NCI-H510A (cell line): ENCODE measurements at places on chromosomes 11 and 22.
A peak's percentile ranks its signal among the peaks of the same experiment; 100 is the strongest.

- DNase-seq = no peak
These were observed 126.8 kb downstream of the PHF21B start for GRCh38 chr22:44883011-44883421.

GRCh38 chr22:38247713-38248112, 25.1 kb downstream of the TMEM184B start:
- DNase-seq = no peak

DNA sequence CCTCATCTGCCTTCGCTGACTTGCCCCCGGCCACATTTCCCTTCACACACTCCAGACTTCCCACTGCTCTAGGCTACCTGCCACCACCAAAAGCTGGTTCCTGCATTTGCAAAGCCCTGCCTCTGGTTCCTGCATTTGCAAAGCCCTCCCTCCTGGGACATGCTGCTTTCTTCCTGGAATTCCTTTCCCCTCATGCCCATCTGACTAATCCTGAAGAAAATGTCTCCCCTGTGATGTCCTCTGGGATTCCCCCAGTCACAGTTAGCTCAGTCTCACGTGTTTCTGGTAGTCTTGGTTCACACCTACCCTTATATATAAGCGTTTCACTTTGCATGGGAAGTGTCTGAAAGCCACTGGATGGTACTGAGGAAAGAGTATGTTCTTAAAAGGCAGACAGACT, 206.9 kb downstream of the DBX1 start:
- no peak for DNase-seq

DNA sequence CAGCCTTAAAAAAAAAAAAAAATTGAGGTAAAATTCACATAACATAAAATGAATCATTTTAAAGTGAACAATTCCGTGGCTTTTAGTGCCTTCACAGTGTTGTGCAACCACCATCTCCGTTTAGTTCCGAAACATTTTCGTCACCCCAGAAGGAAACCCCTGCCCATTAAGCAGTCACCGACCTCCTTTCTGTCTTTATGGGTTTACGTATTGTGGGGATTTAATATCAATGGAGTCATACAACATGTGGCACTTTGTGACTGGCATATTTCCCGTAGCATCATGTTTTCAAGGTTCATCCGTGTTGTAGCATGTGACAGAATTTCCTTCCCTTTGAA, 65.5 kb downstream of the BCR start:
- no peak for DNase-seq

- no peak for DNase-seq
These were observed 46.6 kb downstream of the KDM2A start for GRCh38 chr11:67165623-67166022.

DNA sequence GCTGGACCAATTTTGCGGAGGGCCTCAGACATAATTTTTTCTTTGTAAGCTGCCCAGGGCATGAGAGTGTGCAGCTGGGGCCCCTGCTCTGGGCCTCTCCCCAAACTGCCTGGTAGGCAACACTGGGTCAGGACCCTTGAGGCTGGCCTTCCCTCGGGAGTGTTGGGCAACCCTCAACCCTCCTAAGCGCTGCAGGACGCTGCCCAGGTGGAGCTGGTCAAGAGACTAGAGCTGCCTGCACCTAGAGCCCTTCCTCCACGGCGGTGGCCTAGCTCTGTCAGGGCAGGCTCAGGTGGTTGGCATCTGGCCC, 505 bp upstream of the TMEM132A start:
- DNase-seq = no peak

DNA sequence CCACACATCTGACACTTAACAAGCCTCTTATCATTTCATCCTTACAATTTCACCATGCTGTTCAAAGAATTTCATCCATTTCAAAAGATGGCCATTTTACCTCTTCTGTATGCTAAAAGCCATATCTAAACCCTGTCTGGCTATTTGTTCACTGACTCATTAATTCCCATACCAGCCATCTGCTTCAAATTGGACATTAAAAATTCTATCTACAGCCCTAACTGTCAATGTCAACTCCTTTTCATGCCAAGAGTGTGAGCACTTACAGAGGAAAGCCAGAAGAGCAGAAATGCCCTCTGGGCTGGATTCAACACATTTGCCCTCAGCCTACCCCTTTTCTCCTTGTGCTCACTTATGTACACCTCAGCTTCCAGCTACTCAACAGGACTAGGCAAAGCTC, 59.2 kb downstream of the SYTL2 start:
- no peak for DNase-seq

GRCh38 chr11:64040684-64041322, 5.1 kb downstream of the FLRT1 start:
- DNase-seq = no peak

DNA sequence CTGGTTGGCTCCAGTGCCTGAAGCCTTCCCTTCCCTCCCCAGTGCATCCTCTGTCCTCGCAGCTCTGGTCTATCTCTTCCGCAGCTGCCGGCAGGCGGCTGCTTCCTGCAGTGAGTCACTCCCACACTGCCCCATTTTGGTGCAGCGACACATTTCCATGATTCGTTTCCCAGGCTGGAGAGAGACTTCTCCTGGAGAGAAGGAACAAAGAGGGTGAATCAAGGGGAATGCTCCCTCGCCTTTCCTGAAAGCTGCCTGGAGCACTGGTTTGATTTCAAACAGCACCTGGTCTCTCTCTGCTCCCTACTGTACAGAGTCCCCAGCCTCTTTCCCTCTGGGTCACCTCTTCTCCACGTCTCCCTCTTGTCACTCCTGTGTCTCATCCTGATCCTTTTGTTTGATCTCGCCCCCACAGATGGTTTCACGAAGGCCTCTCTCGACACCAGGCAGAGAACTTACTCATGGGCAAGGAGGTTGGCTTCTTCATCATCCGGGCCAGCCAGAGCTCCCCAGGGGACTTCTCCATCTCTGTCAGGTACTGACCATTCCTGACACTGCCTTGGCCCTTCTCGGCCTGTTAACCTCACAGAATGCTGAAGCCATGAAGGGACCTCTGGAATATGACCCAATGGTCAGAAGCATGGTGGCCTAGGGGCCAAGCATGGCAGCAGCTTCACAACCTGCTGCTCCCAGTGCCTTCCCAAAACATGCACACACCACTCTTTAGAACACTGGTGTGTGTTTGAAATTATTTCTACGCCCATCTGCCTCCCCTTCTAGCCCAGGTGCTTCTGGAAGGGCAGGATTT, at the start of gene TMA7B:
Gene TMA7B, plus strand, starts transcription at position 758 of the 808 bp plus-strand sequence. CDS start 3,978 bp downstream, outside the sequence.
- DNase-seq = peak; percentile 36

DNA sequence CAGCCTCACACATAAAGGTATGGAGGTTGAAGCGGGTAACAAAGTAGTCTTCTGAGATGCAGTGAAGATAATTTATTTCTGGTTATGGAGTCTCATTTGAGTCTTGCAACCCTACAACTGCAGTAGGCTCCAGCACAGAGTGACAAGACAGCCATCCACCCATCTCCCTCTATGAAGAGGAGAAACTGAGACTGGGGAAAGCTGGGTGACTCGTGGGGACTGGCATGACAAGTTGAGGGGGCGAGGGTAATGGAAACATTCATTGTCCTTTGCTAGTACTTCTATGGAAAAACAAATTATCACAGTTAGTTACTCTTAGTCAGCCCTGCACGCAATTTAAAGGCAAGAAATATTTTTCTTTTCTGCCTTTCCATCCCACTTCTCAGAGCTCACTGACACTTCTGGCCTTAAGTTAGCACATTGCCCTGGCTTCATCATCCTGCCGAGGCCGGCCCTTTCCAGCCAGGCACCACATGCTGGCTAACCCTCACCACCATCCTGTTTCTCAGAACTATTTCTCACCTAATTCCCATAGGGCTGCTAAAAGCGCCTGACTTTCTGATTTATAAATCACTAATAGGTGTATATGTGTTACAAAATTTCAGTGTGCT, 361.1 kb downstream of the ETS1 start:
- no peak for DNase-seq

DNA sequence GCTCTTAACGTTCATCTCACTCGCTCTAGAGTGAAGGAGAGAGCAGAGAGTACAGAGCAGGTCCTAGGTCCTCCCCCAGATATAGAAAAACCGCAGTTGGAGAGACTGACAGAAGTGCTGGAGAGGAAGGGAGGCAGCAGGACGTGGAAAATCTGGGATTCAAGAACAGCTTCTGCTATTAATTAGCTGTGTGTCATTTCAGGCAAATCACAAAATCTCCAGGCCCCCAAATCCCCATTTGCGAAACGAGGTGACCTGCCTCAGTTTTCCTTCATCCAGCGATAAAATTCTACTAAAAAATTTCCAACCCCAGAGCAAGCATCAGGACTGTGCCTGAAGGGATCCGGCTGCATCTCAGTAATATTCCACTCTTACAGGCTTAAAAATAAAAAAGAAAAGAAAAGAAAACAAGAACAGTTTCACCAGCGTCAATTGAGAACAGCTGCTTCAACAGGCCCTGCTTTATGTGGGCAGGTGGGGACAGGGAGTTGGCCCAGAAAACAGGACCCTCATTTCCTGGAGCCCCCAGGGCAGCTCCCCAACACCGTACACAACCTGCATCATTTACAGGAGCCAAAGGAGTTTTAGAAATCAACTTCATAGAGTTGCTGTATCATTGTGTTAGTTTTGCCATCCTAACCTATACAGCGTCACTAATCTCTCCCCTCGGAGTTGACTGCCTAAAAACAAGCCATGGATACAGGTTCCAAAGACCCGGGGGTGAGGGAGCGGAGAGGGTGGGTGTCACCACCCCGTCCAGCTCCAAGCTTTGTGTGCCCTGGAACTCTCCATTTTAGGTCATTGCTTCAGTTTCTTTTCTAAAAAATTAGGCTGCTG, 2.3 kb upstream of the MALAT1 start:
- DNase-seq = no peak

GRCh38 chr11:73335204-73335923, 27.3 kb downstream of the ARHGEF17 start:
- peak; percentile 20 for DNase-seq

DNA sequence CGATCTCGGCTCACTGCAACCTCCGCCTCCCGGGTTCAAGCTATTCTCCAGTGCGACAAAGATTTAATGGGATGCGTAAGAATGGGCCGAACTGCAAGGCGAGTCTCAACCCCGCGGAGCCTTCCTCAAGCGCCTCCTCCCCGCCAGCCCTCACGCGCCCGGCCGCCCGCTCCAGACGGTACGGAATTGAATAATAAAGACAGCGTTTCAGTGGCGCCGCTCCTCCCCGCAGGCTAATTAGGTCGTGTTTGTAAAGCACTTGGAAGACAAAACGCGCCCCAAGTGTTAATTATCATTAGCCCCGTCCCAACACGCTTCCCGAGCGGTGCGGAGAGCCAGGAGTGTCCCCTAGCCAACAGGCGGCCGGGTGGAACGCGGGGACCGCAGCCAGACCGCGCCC, 192.0 kb downstream of the BUD13 start:
- no peak for DNase-seq

GRCh38 chr11:69199583-69200315, 44.0 kb downstream of the SMIM38 start:
- no peak for DNase-seq

GRCh38 chr11:70077411-70078094, 564 bp upstream of the ANO1 start:
- DNase-seq = no peak

DNA sequence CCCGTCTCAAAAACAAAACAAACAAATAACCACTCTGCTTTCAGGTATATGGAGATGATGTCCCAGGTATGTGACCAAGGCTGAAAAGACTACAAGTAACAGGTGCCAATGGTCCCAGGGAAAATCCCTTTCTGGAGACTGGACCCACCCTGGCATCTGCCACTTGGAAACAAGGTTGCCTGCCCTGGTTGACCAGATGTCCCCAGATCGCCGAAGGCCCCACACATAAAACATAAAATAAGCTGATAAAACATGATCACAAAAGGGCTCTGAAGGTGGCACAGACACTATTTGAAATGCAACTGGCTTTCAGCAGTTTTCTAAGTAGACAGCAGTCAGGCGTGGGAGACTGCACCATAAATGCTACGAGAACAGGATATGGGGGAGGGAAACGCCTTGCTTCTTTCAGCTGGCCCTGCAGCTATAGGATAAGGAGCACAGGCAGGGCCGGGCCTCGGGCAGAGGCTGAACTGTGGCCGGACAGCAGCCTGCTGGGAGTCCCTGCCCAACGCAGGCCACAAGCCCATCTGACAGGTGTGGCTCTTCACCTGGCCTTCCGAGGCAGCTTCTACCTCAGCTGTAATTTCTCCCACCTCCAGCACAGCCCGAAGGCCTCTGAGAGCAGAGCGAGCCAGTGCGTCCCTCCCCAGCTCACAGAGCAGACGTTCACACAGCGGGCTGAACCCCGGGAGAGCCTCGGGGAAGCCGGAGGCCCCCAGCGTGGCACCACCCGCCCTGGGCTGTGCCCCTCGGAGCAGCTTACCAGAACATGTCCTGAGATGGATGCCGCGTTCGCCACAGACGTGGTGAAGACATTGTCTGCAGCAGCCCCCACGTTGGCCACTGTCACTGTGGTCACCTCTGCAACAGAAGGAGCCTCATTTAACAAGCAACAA, 4.0 kb downstream of the DEAF1 start:
- no peak for DNase-seq

- no peak for DNase-seq
These were observed 10.7 kb upstream of the DSCAML1 start for GRCh38 chr11:117807482-117808327.

DNA sequence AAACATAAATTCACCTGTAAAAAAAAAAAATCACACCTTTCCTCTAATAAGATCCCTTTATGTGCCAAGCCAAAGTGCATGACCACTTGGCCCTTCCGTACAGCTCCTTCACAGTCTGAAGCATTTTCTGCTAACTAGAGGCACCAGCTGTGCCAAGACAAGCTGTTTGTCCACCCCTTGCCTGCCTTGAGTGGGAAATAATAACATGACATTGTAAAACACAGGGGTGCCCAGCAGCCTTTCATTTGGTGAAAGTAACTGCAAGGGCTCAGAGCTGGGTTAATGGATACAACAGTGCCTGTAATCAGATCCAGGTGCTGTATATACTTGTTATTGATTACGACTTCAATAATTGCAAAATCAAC, 59.2 kb downstream of the DDIAS start:
- DNase-seq = no peak
